ENCODE measurements at places on chromosomes 4 and X.

- DNase-seq = no peak
Observed at GRCh38 chrX:43973249-43974099, at the start of gene NDP. Gene NDP, minus strand, starts transcription at chrX:43973390. Its CDS starts 14,745 bp downstream, at chrX:43958645.

DNA sequence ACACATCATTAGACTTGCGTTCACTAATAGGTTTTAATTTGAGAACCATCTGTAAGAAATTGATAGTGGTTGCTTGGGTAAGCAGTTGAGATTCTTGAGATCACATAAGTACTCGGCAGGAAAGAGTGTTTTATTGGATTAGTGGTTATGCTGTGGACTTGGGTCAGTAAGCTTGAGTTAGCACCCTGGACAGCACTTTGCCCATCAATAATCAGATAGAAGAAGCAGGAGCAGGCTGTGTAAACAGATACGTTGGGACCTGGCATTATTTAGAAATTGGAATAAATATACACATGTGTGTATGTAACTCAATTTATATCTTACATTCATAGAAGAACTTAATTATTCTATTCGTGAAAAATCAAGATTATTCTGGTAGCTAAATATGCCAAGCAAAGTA is 357.5 kb upstream of the SMIM31 start:
- DNase-seq = no peak

DNA sequence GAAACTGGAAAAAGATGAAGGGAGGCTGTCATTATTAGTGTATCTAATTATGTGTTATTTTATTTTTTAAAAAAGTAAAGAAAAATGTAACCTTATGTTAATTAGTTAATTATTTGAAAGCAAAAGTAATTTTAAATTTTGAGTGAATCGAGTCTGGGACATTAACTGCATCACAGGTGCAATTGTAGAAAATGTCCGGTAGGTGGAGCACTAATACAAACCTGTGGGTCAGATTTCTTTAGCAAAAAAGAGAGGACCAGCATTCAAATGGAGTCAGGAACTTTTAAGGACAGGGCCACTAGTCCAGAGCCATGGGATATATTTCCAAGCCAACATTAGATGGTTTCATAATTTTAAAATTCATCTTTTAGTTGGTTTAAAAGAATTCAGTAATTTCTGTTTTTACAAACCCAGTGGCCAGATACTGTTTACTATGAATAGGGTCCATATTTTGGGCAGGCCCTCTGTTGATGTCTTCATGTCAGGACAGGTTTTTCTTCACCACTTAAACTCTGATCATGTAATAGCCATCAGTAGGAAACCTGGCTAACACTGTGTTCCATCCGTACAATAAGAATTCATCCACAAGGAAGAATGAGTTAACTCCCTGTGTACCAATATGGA is 27.2 kb downstream of the BST1 start:
- no peak for DNase-seq

GRCh38 chr4:124710911-124711310 is 1.6 kb downstream of the ANKRD50 start:
- DNase-seq = no peak

GRCh38 chrX:139766545-139766983 is 58.6 kb upstream of the MCF2 start:
- DNase-seq = no peak

GRCh38 chr4:133808151-133808550 is 393.4 kb downstream of the PABPC4L start:
- no peak for DNase-seq

DNA sequence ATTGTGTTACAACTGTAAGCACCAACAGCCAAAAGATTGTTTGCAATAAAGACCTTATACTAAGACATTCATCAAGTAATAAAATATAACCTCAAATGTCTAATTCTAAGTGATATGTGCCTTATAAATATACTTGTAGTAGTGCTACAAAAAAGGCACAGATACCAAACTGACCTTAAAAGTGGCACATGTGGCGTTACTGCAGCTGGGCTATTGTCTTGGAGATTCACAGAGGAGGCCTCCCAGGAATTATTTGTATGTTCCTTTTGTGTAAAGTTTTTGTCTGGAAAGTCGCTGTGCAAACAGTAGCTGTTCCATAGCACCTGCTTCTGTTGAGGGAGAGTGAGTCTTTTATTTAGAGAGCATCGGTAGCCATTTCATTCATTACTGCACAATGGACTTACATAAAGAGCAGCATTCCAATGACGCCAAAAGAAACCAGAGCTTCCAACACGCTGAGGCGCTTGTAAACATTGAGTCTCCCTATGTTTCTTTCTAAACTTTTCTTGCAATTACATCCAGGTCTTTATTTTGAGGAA is 143.7 kb downstream of the RPA4 start:
- DNase-seq = no peak

DNA sequence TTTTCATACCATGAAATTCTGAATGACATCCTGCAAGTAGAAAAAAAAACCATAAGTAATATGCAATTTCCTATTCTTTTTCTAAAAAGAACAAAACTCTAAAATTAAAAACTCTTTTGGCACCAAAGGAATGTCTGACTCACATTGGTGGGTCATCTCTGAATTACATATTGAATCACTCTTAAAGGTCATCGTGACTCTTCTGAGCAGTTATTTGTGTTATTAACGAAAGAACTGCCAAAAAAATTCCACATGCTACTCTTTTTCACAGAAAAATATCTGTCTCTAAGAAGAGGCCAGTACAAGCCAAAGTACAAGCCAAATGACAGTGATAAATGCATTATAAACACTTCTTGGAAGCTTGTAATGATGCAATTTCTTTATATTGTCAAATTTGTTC is 282.2 kb downstream of the GUCY2F start:
- DNase-seq = no peak

DNA sequence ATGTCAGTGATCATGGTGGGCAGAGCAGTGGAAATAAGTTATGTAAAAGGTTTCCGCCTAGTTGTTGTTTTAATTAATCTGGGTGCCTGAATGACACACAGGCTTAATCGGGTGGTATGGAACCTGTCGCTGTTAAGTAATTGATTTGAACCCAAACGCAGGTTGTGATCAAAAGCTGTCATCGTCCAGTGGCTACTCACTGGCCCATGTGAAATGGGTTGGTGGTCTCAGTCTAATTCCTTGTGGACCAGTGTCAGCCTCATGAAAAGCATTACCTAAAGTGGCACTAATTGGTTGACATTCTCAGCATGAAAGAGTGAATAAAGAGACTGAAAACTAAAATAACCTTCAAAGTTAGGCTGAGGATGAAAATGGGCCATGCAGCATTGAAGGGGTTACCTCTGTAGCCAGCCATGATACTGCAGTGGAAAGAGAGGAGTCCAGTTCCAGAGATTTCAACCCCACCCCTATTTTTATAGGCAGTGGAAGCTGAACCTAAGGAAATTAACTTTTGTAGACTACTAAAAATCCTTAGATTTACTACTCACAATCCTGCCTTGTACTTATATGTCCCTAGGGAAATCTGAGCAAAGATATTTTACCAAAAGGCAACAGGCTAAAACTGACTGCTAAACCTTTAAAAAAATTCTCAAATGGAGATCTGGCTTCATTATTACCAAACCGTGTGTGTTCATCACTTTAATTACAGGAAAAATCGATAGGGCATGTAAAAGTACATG is 251.7 kb upstream of the TENM3 start:
- DNase-seq = no peak

DNA sequence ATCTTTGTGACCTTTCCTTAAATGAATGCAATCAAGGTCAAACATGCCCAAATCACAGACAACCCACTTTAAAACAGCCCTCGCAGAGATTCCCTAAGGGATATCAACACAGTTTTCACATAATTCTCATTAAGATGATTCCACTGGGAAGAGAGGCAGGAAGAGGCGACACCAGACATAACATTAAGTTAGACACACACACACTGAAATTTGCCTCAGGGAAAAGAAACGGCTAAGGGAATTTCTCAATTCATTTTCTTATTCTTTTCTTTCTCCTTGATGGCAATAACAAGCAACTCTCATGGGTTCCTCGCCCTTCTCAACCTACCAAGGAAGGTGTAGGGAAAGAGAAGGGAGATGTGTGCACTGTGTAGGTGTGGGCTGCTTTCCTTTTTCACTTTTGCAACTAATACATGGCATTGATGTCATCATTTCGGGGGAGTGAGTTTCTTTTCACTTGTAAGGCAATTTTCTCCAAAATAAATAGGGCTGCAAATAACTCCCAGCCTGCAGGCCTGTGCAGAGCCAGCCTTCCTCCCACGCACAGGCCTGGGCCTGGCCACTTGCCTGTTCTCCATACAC is 41.4 kb downstream of the SOD3 start:
- no peak for DNase-seq

DNA sequence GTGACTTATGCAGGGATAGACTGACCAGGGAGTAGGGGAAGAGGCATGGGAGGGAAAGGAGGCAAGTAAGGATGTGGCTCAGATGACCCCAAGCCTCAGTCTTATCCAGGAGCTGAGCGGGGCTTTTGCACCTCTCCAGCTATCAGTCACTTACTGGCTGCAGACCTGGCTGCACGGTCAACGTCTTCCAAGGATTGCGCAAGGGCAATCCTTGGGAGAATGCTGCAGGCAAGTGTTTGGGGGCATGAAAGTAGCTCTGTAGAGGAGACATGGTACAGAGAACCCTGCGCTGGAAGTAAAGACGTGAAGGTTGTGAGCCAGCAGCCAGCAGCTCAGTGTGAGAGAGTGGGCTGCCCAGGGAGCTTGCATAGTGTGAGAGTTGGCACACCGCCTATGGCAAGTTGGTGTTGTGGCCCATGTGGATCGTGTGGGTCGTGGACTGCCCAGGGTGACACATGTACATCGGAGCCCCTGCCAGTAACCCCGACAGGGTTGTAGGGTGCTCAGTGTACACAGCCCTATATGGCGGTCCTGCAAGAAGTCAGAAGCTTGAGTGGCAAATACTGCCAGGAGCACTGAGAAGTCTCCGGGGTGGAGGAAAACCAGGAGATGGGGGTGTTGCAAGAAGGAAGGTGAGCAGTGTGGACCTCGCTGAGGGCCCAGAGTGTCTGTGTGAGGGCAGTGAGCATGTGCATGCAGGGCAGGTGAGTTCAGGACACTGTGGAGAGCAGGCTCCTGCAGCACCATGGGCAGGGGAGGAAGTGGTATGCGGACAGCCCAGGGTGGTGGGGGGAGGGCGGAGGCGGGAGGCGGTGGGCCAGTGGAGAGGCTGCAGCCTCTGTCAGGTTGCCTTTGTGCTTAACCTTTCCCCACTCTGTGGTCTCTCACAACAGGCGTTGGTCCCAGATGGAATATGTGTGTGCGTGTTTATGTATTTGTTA is 50.9 kb downstream of the KIT start:
- no peak for DNase-seq

DNA sequence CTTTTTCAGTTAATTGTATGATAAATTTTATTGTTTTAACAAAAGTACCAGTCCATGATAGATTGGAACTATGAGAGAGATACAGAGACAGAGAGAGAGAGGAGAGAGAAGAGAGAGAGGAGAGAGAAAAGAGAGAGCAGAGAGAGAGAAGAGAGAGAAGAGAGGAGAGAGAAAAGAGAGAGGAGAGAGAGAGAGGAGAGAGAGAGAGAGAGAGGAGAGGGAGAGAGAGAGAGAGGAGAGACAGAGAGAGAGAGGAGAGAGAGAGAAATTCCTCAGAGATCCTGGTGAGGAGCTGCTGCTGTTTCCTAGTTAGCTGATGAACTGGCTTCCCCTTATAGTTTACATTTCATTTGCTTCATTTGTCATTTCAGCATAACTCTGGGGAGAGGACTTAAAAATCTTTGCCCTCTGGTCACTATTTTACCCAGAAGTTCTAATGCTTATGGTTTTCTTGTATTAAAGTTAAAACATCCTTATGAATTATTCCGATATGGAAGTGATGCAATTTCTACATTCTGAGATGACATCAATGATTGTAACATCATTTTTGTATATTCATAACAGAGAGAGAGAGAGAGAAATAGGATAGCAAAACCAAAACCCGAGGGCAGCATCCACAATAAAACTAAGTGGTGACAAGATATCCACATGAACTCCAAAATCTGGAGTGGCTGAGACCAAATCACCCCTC is 10.8 kb downstream of the CTAG1A start:
- DNase-seq = no peak
